ENCODE measurements at places on chromosomes 13 and 19.

DNA sequence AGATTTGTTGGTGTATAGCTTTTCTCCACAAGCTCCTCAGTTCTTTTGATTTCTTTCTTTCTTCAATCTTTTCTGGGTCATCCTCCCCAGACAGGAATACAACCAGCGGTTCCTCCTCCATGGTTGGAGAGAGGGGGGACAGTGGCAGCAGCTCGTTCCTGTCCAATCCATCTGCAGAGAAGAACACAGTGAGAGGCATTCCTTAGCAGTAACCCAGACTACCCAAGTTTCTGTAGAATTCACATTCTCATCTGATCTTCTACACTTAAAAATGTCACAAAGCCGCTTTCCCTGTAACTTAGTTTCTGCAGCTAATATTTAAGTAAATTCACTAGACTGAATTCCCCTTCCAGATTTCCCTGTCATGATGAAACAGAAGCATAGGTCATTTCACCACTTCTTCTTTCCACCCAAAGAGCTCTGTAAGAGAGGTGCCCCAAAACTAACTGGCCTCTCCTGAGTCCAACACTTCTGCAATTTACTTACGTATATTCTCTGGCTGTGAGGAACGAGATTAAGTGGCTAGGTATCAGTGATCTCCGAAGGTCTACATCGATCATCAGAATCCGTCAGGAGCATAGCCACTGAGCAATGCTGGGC lies 171.9 kb downstream of the TBC1D4 start:
- DNase-seq, result no peak

DNA sequence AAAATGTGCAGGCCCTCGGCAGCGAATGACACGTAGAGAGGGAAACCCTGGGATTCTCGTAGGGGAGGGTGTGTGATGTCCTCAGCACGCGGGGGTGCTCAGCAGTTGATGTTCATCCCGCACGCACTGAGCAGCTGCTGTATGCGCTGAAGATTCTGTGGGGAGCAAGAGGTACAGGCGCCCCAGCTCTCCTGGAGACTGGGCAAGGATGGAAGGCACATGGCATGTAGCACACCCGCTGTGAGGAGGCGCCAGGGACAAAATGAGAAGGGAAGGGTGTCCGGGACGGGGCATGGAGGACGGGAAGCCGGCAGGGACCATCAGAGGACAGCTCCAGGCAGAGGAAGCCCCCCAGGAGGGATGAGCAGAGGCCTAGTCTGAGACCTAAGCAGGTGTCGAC lies 15.4 kb downstream of the ATP11A start:
- DNase-seq, result no peak

DNA sequence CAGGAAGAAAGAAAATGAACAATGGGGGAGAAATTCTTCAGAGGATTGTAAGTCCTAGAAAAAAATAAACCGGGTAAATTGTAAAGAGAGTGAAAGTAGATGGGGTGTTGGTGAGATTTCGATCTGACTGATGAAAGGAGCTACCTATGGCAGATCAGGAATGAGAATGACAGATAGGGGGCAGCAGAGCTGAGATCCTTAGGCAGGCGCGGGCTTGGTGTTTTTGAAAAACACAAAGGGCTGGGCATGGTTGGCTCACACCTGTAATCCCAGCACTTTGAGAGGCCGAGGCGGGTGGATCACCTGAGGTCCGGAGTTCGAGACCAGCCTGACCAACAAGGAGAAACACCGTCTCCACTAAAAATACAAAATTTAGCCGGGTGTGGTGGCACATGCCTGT lies 1468.6 kb upstream of the SLC10A2 start:
- DNase-seq, result no peak

DNA sequence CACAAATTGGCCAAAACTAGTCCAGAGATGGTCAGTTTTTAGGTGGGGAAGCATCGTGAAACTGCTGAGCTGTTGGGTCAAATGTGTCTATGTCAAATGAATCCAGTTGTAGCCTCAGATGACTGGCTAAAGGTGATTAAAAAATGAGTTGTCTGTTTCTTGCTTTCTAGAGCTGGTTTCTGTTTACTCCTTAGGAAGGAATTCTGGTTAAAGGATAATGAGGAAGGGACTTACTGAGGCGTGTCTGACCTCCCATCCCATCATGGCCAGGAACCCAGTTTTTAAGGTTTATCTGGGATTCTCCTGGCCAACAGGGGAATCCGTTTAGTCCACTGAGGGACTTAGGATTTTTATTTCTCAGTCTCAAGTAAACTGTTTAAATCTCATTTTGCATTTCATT lies 256.5 kb downstream of the UQCRFS1 start:
- no peak for DNase-seq

- no peak for DNase-seq
These were observed 364.6 kb upstream of the ZNF507 start for GRCh38 chr19:31980796-31981195.

DNA sequence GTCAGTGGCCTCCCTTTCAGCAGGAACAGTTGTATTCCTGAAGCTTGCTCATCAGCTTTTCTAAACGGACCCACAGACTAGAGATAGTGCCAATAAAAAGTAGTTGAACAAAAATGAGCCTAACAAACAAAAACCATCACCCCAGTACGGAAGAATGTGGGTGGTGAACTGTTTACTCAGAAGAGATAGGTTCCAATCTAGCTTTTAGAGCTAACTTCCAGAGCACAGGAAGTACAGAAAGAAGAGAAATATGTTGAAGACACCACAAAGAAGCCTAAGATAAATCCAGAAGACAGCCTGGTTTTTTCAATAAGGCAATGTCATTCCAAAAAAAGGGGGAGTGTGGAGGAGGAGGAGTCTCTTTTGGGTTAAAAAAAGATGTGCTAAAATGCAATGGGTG lies 2.8 kb upstream of the LMO7 start:
- no peak for DNase-seq

DNA sequence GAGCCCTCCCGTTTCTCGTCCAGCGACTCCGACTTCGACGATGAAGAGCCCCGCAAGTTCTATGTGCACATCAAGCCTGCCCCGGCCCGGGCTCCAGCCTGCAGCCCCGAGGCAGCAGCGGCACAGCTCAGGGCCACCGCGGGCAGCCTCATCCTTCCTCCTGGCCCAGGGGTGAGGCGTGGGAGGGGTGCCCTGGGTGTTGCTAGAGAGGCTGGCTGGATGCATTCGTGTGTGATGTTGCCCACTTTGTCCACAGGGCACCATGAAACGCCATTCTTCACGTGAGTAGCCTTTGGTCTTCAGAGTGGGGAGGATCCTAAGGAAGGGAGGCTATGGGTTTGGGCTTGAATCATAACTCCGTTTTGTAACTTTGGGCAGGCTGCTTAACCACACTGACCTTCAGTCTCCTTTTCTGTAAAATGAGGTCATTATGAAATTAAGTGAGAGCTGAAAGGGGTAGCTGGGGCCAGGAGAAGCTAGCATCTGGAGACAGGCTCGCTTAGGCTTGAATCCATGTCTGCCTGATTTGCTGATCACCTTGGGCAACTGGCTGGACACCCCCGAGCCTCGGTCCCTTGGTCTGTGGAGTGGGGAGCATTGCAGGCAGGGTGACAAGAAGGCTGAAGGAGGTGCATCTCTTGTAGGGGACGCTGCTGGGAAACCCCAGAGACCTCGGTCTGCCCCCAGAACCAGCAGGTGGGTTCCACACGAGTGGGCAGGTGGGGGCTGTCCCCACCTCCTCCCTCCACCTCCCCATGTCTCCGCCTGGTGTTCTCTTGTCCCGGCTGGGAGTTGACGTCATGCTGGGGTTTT lies 18.7 kb upstream of the B3GNT3 start:
- DNase-seq, result no peak

DNA sequence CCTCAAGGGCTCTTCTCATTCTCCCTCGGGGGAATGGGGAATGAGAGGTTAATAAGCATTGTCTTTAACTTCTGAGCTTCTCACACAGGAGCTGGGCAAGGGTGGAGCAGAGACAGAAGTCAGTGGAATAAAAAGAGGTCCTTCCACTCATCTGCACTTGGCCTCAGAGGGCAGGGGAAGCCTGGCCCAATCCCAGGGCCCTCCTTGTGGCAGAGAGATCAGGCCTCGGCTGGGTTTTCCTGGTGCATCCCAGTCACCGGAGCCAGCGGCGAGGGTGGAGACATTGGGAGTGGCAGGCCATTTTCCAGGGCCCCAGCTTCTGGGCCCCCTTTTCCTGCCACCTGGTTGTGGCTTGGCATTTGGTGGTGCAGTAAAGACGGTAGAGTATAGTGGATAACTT lies 10.6 kb downstream of the CALM3 start:
- DNase-seq, result no peak

DNA sequence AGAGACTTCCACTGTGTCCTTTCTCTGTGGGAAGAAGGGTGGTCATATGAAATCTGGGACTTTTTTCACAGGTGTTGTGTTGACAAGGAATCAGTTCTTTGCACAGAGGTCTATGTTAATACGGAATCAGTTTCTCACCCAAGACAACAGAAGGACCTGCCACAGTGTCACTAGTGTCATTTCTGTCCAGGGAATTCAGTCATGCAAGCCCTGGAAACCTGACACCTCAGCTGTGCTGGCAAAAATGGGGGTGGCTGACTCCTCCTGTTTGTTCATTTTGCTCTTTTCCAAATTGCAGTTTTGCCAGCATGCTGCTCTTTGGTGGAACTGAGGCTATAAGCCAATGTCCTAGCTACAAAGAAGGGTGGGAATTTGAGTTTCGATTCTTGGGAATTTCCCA lies 49.8 kb upstream of the ESD start:
- no peak for DNase-seq

- DNase-seq, result no peak
These were observed 76.2 kb downstream of the SLC15A1 start for GRCh38 chr13:98676239-98676638.

DNA sequence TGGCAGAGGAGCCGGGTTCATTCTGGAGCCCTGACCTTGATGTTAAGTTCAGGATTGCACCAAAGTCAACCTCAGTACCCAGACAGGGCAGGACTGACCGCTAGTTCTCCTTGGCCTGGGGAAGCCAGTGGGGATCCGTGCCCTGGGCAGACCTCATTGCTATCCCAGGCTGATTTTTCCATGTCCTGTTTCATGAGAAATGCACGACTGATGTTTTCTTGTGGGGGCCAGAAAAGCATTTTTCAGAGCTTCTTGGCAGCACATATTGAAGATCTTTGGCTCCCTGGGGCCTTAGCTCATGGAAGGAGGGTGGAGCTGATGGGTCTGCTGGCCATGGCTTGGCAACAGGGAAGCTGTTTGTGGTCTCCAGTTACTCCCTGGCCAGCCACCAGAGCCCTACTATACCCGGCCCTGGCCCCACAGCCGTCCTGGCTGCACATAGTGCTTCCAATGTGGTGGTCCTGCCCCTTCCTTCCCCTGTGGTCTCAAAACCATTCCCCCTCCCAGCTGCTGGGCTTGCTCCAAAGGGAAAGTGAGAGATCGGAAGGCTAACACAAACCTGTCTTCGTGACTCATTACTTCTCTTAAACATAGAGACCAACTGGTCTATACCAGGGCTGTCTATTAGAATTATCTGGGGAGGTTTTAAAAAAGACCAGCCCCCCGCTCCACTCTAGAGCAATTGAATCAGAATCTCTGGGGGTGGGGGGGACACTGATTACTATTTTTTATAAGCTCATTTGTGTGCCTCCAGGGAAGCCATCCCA lies 11.2 kb downstream of the IL17D start:
- DNase-seq, result no peak

DNA sequence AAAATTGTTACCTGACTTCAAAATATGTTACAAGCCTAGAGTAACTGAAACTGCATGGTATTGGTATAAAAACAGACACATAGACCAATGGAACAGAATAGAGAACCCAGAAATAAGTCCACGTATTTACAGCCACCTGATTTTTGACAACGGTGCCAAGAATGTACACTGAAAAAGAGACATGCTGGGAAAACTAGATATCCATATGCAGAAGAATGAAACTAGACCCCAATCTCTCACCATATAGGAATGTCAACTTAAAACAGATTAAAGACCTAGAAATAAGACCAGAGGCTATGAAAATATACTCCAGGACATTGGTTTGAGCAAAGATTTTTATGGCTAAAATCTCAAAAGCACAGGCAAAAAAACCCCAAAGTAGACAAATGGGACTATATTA lies 76.5 kb downstream of the LATS2 start:
- no peak for DNase-seq

DNA sequence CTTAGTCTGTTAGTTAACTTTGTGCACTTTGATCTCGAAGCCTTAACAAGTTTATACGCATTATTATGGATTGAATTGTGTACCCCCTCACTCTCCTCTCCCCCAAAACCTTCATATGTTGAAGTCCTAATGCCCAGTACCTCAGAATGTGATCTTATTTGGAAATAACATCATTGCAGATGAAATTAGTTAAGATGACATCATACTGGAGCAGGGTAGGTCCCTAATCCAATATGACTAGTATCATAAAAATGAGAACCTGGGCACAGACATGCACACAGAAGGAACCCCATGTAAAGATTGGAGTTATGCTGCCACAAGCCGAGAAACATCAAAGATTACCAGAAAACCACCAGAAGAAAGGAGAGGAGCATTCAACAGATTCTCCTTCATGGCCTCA lies 85.8 kb upstream of the TSC22D1 start:
- no peak for DNase-seq

GRCh38 chr19:1088416-1089010 lies 6.7 kb downstream of the POLR2E start:
- no peak for DNase-seq

DNA sequence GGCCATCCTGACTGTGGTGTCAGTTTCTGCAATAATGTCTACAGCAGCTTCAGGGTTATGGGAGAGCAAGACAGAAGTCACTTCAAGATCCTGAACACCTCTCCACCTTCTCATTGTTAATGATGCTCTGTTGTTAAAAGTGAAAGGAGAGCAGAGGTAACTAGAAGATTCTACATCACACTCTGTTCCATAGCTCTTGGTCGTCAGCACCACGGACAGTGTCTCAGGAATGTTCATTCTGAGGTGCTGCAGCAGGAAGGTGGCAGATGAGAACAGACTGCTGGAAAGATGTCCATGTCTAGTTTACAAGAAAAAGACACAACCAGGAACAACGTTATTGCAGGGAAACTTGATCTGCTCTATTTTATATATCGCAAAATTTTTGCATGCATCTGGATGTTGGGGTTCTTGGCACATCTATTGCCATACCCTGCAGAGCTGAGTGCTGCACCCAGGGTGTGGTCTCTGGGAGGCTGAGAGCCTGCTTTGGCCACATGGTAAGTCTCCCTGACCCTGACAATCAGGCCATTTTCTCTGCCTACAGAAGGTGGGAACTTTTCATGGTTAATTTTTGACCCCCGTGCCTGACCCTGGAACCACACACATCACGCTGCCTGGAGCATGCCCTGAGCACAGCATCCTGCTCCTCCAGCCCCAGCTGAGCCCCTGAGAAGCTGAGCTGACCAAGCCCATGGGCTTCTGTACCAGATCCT lies 12.7 kb downstream of the CEACAM21 start:
- no peak for DNase-seq

DNA sequence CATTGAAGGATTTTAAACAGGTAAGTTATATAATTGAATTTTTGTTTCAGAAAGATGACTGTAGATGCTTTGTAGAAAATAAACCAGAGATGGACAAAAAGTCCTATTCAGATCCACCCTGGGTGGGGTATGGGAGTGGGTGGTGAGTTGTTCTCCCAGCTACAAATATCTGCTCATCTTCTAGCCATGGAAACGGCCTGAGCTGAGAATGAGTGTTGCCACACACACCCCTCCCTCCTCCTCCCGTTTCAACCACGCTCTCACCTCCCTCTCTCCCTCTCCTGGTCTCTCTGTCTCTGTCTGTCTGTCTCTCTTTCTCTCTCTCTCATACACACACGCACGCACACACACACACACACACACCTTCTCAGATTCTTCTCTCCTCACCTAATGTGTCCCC lies 26.4 kb downstream of the SERTM1 start:
- no peak for DNase-seq

Data from activated gamma-delta T cell treated with Interleukin-2 at 50 U/mL for 16 hours (primary cell).